ENCODE measurements at places on chromosomes 1 and 21. TPM values are rescaled to one million over a fixed set of nuclear protein-coding genes. Genes with fewer than 3 reads are reported as not detected.

The CYP4A11 gene
- total RNA-seq = not detected

DNA sequence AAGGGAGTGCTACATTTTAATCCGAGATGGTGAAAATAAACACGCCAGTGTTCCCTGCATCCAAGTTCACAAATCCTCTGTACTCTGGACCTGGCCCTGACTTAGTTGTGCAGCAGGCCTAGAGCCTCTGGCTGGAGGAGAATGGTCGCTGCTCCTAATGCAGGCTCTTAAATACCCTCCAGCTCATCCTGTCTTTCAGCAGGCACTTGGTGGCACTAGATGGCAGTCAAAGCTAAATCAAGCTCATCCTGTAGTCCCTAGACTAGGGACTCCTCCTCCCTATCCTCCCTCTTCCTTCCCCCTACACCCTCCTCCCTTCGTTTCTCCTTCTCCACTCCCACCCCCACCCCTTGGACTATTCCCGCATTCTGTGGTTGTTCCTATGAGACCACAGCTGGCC is 41.6 kb upstream of the MTR start:
- DNase-seq = no peak

- no peak for DNase-seq
Observed at GRCh38 chr1:245952383-245953026, 554.6 kb downstream of the SMYD3 start.

DNA sequence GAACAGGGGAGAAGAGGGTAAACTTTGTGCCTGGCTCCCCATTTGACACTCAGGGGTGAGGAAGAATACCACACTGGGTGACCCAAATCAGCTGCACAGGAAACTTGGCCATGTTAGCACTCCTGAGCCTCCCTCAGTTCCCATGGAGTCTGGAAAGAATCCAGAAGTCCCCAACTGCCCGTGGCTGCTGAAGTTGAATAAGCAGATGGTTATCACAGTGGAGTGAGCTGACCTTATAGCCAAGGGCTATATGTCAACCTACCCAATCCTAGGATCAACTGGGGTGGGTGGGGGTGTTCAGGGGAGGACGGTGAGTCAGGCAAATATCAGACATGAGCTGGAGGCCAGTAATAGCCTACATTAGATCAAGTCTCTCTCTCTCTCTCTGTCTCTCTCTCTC is 20.4 kb downstream of the KCNH1 start:
- no peak for DNase-seq

DNA sequence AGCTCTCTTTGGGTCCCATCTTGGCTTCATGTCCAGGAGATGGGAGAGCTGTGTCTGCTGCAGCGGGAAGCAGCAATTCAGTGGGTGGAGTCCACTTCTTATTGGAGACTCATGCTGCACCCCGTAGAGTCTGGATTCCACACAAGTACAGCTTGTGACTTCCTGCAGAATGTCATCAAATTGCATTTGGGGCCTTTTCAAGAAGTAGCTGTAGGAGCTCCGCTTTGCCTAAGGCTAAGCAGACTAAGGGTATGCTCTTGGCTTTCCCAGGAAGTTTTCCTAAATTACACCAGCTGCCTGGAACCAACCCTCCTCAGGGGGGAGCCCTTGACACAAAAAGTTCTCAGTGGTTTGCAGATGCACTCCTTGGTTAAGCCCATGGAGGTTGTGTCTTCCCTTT is 5.7 kb upstream of the MOB3C start:
- DNase-seq = no peak

- DNase-seq = no peak
Observed at GRCh38 chr1:14969006-14969405, 184.5 kb upstream of the TMEM51 start.

The DCDC2B gene
- total RNA-seq = not detected

The CR1L gene
- not detected for total RNA-seq

Data from osteocyte (in vitro differentiated cells).